Keratinocyte (primary cell): ENCODE measurements at places on chromosomes 5 and 9. TPM values are rescaled to one million over a fixed set of nuclear protein-coding genes. Genes with fewer than 3 reads are reported as not detected.

CCNG1 gene
- polyA plus RNA-seq, result 50.9 to 96.7 TPM (median 51.9 TPM) in 3 replicates

HTR4 gene
- polyA plus RNA-seq, result 0.03 to 0.09 TPM in 2 of 3 replicates, not detected in the other

ZNF354B gene
- 6.4 to 10.2 TPM (median 8.6 TPM) in 3 replicates for polyA plus RNA-seq

PLPPR1 gene
- 0.03 TPM in 1 of 3 replicates, not detected in the others for polyA plus RNA-seq

OTULINL gene
- 0.22 to 0.62 TPM (median 0.61 TPM) in 3 replicates for polyA plus RNA-seq

LPAR1 gene
- 31.9 to 43.2 TPM (median 36.6 TPM) in 3 replicates for polyA plus RNA-seq

KLF4 gene
- polyA plus RNA-seq, result 14.9 to 37.1 TPM (median 31.5 TPM) in 3 replicates

ADGRD2 gene
- polyA plus RNA-seq, result 0.04 TPM in 1 of 3 replicates, not detected in the others

MSH3 gene
- polyA plus RNA-seq, result 6.6 to 11.1 TPM (median 10.1 TPM) in 3 replicates

TLX3 gene
- not detected in 3 replicates for polyA plus RNA-seq

TIGD6 gene
- polyA plus RNA-seq, result 3.9 to 4.1 TPM (median 4.1 TPM) in 3 replicates

C8G gene
- 0.24 to 0.72 TPM (median 0.32 TPM) in 3 replicates for polyA plus RNA-seq

NR5A1 gene
- not detected in 3 replicates for polyA plus RNA-seq

CCDC180 gene
- polyA plus RNA-seq, result 0.02 to 0.33 TPM (median 0.12 TPM) in 3 replicates

PRELID2 gene
- 2.0 to 6.5 TPM (median 5.1 TPM) in 3 replicates for polyA plus RNA-seq

C7 gene
- not detected in 3 replicates for polyA plus RNA-seq

ATG10 gene
- polyA plus RNA-seq, result 3.3 to 5.4 TPM (median 4.3 TPM) in 3 replicates

IL12B gene
- not detected in 3 replicates for polyA plus RNA-seq

SPINK14 gene
- polyA plus RNA-seq, result not detected in 3 replicates

DNA sequence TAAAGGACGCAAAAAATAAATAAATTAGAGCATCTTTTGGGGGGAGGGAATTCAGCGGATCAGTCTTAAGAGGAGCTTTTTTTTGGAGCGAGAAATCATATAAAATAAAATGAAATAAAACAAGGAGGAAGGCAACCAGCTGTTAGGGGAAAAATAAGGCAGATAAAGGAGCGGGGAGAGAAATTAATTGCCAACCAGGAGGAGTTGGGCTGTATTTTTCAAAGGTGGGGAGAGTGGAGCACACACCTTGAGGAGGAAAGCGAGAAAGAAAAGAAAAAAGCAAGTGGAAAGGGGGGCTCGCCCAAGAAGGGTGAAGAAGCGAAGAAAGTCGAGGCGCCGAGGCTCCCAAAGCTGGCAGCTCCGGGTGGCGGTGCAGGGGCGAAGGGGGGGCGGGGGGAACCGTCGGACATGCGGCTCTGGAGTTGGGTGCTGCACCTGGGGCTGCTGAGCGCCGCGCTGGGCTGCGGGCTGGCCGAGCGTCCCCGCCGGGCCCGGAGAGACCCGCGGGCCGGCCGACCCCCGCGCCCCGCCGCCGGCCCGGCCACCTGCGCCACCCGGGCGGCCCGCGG, at the start of gene PAPPA:
TSS of gene PAPPA (plus strand) at position 27 of the 569 bp plus-strand sequence. CDS start at position 409, 382 bp downstream.
- peaks cover 29% of the 10 kb centered on the region for H3K4me1 ChIP-seq
- peak within 1 kb of the TSS; percentile 33 for H3K27ac ChIP-seq
- H3K36me3 ChIP-seq, result no peaks in the 10 kb centered on the region
- H3K27me3 ChIP-seq, result no peaks in the 10 kb centered on the region
- peak within 1 kb of the TSS; percentile 65 for H3K4me3 ChIP-seq

DNA sequence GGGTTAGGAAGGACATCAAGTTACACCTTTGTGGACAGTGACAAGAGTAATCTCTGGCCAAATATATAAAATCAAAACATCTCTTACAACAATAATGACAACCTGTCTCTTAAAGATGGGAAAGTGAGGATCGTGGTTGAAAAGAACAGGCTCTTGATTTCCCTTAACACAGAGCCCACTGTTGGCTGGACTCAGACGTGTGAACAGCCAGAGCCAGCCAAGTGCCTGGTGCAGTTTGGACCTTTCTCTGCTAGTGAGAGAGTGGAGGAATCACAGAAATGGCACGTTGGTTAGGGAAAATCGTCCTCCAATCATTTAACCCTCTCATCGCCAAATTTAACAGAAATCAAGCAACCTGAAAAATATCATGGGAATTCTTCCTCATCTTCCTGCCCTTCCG, 131.3 kb downstream of the GNA14 start:
- no peak overlapping the region for H3K4me3 ChIP-seq
- H3K27me3 ChIP-seq, result no peaks in the 10 kb centered on the region
- no peaks in the 10 kb centered on the region for H3K4me1 ChIP-seq
- no peaks in the 10 kb centered on the region for H3K36me3 ChIP-seq
- no peak overlapping the region for H3K27ac ChIP-seq
- DNase-seq, result no peak

- peak overlapping the region; percentile 55 for H3K27ac ChIP-seq
- DNase-seq, result no peak
- H3K4me1 ChIP-seq, result peaks cover 14% of the 10 kb centered on the region
- H3K4me3 ChIP-seq, result no peak overlapping the region
- H3K27me3 ChIP-seq, result no peaks in the 10 kb centered on the region
These were observed 69.1 kb upstream of the TJP2 start for GRCh38 chr9:69104830-69105527.

DNA sequence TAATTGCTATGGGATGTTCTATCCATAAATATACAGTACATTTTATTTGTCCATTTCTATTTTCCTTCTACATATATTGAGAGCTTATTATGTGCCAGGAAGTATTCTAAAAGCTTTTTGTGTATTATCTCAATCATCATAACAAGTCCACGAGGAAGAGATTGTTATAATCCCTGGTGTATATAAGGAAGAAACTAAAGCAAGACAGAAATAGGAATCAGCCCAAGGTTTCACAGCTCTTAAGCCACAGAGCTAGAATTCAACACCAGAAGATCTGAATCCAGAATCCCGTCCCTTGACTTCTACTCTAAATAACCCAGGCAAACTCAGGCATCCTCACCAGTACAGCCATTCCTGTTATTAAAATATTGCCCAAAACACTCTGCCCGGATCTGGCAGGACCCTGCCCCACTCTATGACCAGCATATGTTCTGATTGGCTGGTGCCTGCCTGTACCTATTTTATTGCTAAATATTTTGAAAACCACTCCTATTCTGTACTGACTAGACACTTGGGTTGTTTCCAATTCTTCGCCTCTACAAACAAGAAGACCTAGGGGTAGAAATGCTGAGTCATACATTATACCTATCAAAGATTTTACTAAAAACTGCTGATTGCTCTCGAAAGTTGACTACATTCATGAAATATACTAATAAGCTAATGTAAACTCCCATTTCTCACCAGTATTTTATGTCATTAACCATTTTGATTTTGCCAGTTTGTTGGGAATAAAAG, 297.4 kb downstream of the ENC1 start:
- no peak for DNase-seq
- H3K27ac ChIP-seq, result no peak overlapping the region
- no peaks in the 10 kb centered on the region for H3K27me3 ChIP-seq
- no peak overlapping the region for H3K4me3 ChIP-seq
- H3K4me1 ChIP-seq, result peaks cover 14% of the 10 kb centered on the region
- H3K36me3 ChIP-seq, result no peaks in the 10 kb centered on the region

DNA sequence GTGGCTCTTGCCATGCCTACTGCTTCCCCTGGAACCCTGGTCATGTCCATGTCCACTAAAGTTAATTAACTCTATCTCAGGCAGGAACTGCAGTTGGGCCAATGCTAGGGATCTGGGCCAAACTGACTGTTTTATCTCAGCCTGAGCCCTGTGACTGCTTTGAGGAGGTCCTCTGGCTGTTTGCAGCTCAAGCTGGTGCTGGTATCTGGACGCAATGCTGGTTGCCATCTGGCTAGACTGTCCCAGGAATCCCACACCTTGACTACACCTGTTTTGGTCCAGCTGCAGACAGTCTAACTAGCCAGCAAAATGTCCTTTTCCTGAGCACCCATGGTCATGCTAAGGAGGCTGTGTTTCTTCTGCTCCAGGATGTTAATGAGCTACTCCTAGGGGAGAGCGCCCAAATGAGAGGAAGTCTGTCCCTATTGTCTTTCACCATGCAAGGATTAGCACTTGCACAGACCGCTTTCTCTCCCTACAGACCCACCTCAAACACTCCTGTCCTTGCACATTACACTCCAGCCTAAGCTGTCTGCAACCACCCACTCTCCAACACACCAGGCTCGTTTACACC, 251.0 kb downstream of the SH3GL2 start:
- no peak for DNase-seq
- no peaks in the 10 kb centered on the region for H3K27me3 ChIP-seq
- no peaks in the 10 kb centered on the region for H3K36me3 ChIP-seq

- H3K27me3 ChIP-seq, result no peaks in the 10 kb centered on the region
- H3K4me1 ChIP-seq, result no peaks in the 10 kb centered on the region
- H3K4me3 ChIP-seq, result no peak overlapping the region
- H3K36me3 ChIP-seq, result no peaks in the 10 kb centered on the region
- H3K27ac ChIP-seq, result no peak overlapping the region
These were observed 153.5 kb downstream of the CDC42SE2 start for GRCh38 chr5:131417240-131417869.

DNA sequence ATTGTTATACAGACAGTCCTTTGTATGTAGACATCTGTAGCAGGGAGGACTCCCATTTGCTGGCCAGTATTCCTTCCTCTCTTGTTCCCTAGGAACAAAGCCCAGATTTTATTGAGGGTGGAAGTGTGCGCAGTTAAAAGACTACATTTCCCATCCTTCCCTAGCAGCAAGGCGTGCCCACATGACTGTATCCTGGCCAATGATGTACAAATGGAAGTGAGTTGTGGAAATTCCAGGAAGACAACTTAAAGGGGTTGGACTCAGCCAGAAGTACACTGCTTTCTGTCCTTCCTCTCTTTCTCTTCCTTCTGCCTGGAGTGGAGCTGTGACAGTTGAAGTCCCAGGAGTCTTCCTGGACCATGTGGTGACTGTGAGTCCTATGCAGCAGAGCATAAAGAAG, 89.0 kb downstream of the HRH2 start:
- peaks cover 3% of the 10 kb centered on the region for H3K27me3 ChIP-seq
- H3K4me3 ChIP-seq, result no peak overlapping the region
- H3K27ac ChIP-seq, result no peak overlapping the region
- H3K4me1 ChIP-seq, result peaks cover 5% of the 10 kb centered on the region
- no peaks in the 10 kb centered on the region for H3K36me3 ChIP-seq

DNA sequence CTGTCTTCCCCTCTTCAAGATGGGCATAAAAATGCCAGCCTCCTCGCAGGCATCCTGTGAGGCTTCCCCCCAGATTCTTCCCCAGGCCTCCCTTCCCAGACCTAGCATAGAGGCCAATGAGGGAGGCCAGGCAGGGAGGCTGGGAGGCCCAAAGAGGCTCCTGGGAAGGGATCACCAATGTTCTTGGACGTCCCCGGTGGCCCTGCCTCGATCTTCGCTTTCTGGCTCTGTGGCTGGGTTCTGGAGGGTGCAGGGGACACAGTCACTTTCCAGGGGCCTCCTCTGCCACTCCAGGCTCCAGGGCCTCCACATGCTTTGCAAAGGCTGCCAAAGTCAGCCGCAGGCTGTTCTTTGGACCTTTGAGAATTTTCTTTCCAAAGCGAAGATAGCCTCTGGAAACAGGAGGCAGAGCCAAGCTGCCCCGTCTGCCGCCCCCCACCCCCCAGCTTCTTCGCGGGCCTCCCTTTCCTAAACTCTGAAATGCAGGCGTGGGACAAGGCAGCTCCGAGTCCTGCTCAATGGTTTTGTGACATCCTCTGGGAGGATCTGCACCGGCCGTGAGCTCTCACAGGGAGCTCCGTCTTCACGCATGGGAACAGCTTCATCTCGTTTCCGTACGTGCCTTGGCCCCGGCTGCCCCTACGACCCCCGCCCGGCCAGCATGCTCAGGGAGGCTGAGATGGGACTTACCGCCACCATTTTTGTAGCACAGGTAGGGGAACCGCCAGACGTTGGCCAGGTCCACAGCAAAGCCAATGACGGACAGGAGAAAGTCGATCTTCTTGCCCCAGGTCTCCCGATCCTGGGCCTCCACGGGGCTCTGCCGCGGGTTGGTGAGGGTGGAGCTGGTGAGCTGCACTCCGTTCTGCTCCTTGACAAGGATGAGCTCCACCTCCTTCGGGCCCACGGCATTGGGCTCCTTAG, 2.8 kb downstream of the SLC6A3 start:
- no peaks in the 10 kb centered on the region for H3K36me3 ChIP-seq
- no peaks in the 10 kb centered on the region for H3K4me1 ChIP-seq
- no peak overlapping the region for H3K4me3 ChIP-seq

GRCh38 chr9:29945012-29945411, 2371.7 kb upstream of the C9orf72 start:
- H3K4me3 ChIP-seq, result no peak overlapping the region
- H3K4me1 ChIP-seq, result no peaks in the 10 kb centered on the region
- H3K36me3 ChIP-seq, result no peaks in the 10 kb centered on the region
- no peak overlapping the region for H3K27ac ChIP-seq
- H3K27me3 ChIP-seq, result no peaks in the 10 kb centered on the region

DNA sequence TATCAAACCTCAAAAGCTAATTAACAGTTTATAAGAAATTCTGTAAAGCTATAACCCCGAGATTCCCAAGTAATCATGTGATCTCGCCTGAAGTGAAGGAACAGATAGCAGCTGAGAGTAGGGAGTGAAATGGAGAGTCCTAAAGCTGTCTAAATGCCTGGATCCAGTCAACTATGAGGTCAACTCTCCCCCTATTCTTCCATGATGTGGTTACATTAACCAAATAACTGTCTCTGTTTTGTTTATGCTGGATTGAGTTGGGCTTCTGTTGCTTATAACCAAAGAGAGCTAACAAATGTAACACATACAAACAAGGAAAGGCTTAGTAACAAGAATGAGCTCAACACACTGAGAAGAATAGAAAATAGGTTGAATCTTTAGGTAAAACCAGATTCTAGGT, 41.6 kb downstream of the GKAP1 start:
- H3K27ac ChIP-seq, result no peak overlapping the region
- H3K4me1 ChIP-seq, result no peaks in the 10 kb centered on the region
- no peaks in the 10 kb centered on the region for H3K36me3 ChIP-seq
- H3K27me3 ChIP-seq, result no peaks in the 10 kb centered on the region

DNA sequence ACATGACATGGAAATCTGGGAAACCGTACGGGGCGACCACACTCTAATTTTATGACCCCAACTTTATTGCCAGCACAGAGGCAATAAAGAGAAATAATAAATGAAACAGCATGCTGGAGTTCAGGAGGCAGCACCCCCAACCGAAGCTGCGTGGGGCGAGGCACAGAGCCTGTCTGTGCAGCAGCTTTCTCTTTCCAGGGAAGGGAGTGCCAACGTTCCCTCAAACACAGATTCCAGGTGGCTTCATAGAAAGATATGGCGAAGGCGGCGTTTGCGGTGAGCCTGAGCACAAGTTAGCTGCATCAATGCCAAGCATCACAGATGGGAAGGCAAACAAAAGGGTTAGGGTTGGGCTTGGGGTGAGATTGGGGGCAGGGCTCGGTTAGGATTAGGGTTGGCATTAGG, 114.8 kb downstream of the HSD17B3 start:
- peaks cover 12% of the 10 kb centered on the region for H3K4me1 ChIP-seq
- peaks cover 33% of the 10 kb centered on the region for H3K27me3 ChIP-seq
- peak overlapping the region; percentile 7 for H3K4me3 ChIP-seq
- H3K36me3 ChIP-seq, result no peaks in the 10 kb centered on the region
- no peak overlapping the region for H3K27ac ChIP-seq
- DNase-seq, result no peak

GRCh38 chr9:74443036-74443750, 53.9 kb upstream of the RORB start:
- no peaks in the 10 kb centered on the region for H3K27me3 ChIP-seq
- DNase-seq, result peak; percentile 25
- H3K27ac ChIP-seq, result no peak overlapping the region
- H3K4me3 ChIP-seq, result no peak overlapping the region
- H3K4me1 ChIP-seq, result no peaks in the 10 kb centered on the region

GRCh38 chr9:86660146-86660943, 287.0 kb downstream of the GAS1 start:
- peak; percentile 63 for DNase-seq
- H3K36me3 ChIP-seq, result no peaks in the 10 kb centered on the region
- H3K4me3 ChIP-seq, result peak overlapping the region; percentile 36
- H3K27me3 ChIP-seq, result no peaks in the 10 kb centered on the region
- peaks cover 23% of the 10 kb centered on the region for H3K4me1 ChIP-seq
- H3K27ac ChIP-seq, result no peak overlapping the region

GRCh38 chr5:15282611-15283010, 217.4 kb upstream of the FBXL7 start:
- no peaks in the 10 kb centered on the region for H3K4me1 ChIP-seq
- H3K27me3 ChIP-seq, result no peaks in the 10 kb centered on the region
- no peak overlapping the region for H3K27ac ChIP-seq
- H3K36me3 ChIP-seq, result no peaks in the 10 kb centered on the region
